Stimulated activated CD4-positive, alpha-beta T cell treated with anti-CD3 and anti-CD28 coated beads, Interleukin-1b, Interleukin-23, amount 100 ng/mL, for 4 hours (primary cell): ENCODE measurements at places on chromosomes 7 and 10.
A peak's percentile ranks its signal among the peaks of the same experiment; 100 is the strongest.

DNA sequence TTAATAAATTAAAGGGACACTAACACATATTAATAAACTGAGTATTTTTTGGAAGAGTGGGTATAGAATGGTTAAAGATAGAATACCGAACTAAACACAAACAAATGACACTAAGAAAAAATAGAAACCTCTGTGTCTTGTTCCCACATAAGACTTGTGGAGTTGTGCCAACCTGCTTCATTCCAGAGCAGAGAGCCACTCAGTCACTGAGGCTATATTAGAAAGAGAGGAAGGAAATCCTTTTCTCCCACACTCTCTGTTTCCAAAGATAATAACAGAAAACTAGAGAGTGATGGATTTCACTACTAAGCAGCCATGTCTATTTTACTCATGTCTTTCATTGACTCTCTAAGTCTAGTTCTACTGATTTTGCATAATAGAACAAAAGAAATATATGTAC lies 26.0 kb downstream of the CTNNA3 start:
- DNase-seq = no peak

GRCh38 chr10:6399231-6399741 lies 180.8 kb downstream of the PRKCQ start:
- DNase-seq = no peak

GRCh38 chr10:67804395-67804678 lies 33.7 kb downstream of the DNAJC12 start:
- no peak for DNase-seq

DNA sequence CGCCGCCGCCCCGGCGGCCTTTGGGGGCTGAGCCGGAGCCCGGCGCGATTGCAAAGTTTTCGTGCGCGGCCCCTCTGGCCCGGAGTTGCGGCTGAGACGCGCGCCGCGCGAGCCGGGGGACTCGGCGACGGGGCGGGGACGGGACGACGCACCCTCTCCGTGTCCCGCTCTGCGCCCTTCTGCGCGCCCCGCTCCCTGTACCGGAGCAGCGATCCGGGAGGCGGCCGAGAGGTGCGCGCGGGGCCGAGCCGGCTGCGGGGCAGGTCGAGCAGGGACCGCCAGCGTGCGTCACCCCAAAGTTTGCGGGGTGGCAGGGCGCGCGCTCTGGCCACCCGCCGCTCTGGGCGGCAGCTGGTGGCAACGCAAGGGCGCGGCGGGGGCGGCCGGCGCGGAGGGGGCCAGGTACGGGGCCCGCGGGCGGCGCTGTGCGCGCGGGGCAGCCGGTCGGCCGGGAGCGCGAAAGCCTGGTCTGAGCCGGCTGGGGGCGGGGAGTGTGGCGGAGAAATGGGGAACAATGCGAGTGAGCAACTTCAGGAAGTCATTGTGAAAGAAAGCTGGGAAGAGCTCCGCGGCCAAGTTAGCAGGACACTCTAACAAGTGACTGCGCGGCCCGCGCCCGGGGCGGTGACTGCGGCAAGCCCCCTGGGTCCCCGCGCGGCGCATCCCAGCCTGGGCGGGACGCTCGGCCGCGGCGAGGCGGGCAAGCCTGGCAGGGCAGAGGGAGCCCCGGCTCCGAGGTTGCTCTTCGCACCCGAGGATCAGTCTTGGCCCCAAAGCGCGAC lies at the start of gene IKZF1:
Gene IKZF1 (plus strand): TSS at position 588 of the 782 bp plus-strand sequence. CDS start 14,346 bp downstream, outside the sequence.
- DNase-seq = peak; percentile 68

GRCh38 chr7:159022238-159022993 lies 122.3 kb downstream of the VIPR2 start:
- no peak for DNase-seq

GRCh38 chr10:26555719-26556368 lies 117.7 kb downstream of the APBB1IP start:
- DNase-seq = no peak

- no peak for DNase-seq
Observed at GRCh38 chr7:42162560-42163325, 74.3 kb downstream of the GLI3 start.

DNA sequence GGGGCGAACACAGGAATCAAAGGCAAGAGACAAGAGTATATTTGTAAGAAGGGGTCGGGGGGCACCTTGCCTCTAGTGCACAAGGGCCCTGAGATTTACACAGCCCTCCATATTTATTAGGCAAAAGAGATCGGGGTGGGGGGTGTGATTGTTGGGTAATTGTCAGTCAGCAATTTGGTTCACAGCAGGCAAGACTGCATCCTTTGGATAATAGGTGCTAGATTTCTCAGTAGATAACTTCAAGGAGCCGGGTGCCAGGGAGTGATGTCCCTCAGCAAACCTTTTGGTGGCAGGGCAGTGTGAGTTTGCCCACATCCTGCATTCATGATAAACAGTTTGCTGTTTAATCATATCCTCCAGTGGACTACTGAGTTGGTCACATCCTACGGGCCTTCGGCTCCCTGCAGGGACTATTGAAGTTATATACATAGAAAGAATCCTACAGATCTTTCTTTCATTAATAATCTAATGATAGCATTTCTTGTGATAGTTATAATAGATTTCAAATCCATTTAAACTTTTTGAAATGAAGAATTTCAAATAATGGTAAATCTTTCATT lies 178.5 kb downstream of the GNAI1 start:
- no peak for DNase-seq

GRCh38 chr10:3123571-3124411 lies 48.8 kb downstream of the PITRM1 start:
- no peak for DNase-seq

DNA sequence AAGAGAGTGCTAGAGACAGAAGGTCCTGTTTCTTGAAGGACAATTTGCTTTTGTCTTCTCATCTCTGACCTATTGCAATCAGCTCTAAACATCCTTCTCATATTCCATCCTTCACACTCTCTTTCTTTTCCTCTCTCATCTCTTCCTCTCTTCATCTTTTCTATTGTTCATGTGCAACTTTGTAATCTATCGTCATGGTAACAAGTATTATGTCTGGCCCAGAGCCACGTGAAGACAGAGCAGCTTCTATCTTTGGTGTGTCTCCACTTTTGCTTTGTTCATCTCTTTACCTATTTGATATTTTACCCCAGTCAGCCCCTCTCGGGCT lies 104.9 kb upstream of the ABCB5 start:
- DNase-seq = no peak

- DNase-seq = peak; percentile 26
Observed at GRCh38 chr7:149071641-149072437, 18.7 kb downstream of the ZNF786 start.

DNA sequence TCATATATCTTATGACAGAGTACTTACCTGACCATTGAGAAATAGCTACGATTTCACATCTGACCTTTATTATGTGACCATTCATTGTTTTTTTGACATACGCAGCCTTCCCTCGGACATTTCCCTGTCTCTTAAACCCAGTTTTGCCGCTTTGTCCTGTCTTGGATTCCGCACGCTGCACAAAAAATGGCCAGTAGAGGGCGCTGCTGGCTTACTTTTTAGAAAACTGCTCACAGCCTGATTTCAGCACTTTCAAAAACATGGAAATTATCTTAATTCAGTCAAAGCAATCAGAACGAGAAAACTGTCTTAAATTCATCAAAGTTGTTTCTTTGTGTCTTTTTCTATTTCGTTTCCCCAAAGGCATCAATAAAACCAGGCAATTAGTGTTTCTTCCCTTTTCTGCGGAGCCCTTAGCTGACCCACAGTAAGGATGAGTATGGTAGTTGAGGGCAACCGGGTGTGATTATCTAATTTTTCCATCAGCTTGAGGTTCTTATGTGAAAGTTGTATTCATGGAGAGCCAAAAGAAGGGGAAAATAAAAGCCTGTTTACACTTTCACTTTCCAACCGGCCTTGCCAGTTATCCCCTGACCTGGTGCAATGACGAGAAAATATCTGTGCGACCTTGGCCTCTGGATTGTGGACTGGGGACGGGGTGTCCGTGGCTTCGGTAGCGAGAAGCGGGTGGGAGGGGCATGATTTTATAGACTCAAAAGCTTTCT lies 144.4 kb downstream of the DYNC1I1 start:
- peak; percentile 70 for DNase-seq

- DNase-seq = no peak
Observed at GRCh38 chr10:60629332-60629731, 148.9 kb upstream of the CDK1 start.

- DNase-seq = no peak
Observed at GRCh38 chr10:57320416-57320815, 947.3 kb downstream of the IPMK start.

DNA sequence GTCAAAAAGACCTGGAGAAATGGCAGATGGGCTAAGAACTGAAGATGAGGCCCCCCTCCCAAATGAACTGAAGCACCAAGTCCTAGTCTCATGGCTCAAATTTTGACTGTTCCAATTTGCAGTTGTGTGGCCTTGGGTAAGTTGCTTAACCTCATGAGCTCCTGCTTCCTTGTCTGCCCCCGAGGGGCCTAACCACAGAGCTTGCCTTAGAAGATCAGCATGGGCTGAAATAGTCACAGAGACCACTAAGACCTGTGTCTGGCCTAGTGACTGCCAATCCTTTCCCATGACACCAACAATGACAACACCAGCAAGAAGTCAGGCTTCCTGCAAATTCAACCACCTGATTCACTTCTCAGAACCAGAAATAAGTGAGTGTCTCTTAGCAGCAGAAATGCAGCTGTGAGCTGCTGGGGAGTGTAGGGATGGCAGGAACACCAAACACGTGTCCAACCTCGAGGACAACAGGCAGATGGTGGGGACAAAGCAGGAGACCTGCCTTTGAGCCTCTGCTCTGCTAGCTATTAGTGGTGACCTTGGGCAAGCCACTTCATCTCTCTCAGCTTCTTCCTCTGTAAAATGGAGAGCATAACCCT lies 23.7 kb downstream of the CRHR2 start:
- DNase-seq = no peak

GRCh38 chr7:70795948-70796347 lies 336.0 kb upstream of the GALNT17 start:
- DNase-seq = no peak

- no peak for DNase-seq
Observed at GRCh38 chr7:22884911-22885788, 62.5 kb upstream of the TOMM7 start.

DNA sequence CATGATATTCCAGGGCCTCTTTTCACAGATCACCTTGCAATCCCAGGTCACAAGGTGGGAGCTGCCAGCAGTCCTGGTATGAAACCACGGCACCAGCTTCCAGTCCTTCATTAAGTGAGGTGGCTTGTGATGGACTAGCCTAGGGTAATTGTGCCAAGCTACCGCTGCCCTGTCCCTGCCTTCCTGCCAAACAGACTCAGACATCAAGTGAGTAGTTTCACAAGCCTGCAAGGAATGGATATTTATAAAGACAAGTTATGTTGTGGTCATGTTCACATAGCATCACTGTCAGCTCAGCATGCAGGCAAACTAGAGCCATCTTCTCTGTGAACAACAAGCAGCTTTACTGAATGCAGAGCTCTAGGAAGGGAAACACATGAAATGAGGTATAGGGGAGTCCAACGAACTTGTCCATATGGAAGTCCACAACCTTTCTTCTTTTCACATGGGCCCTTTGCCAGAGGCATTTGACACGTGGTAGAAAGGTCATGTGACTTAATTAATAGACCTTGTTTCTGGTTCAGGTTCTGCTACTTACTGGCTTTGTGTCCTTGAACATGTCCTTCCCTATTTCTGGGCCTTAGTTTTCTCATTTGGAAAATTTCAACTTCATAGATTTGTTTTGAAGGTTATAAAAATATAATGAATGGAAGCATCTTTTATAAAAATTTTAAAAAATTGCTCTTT lies 1061.2 kb downstream of the KCNMA1 start:
- DNase-seq = no peak

GRCh38 chr7:79137942-79138341 lies 315.5 kb downstream of the MAGI2 start:
- DNase-seq = no peak

- no peak for DNase-seq
Observed at GRCh38 chr7:571718-572415, 52.2 kb upstream of the PDGFA start.

DNA sequence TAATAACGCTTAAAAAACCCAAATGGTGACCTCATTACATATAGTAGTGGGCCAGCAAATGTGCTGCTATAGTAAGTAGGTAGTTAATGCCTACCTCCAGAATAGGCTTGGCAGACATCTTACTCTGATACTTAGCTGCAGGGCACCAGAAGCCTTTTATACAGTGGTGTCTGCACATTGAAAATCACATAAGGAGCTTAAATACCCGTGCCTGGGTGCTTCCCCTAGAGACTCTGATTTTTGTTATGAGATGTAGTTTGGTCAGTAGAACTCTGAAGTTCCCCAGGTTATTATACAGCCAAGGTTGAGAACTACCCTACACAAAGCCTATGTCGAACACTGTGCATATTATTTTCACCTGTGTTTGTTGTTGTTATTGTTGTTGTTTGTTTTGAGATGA lies 47.2 kb downstream of the ANKIB1 start:
- no peak for DNase-seq
